ENCODE measurements at places on chromosomes 6 and 20.

- no peak for DNase-seq
These were observed 10.1 kb downstream of the EZR start for GRCh38 chr6:158808941-158809678.

DNA sequence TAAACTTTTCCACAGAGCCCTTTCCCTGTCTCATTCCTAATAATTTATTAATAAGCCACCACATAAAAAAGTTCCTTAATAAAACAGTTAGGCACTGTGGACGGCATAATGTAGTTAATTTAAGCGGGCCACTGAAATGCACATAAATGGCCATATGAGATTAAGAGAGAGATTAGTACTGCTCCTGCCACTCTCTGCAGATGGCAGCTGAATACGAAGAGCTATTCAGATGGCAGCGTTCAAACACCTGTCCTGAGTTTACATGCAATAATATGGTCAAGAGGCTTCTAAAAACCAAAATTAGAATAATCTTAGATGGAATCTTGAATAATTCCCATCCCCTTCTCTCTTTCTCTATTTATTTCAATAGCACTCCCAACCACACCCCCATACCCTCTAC lies 461.8 kb downstream of the PKHD1 start:
- DNase-seq = no peak

DNA sequence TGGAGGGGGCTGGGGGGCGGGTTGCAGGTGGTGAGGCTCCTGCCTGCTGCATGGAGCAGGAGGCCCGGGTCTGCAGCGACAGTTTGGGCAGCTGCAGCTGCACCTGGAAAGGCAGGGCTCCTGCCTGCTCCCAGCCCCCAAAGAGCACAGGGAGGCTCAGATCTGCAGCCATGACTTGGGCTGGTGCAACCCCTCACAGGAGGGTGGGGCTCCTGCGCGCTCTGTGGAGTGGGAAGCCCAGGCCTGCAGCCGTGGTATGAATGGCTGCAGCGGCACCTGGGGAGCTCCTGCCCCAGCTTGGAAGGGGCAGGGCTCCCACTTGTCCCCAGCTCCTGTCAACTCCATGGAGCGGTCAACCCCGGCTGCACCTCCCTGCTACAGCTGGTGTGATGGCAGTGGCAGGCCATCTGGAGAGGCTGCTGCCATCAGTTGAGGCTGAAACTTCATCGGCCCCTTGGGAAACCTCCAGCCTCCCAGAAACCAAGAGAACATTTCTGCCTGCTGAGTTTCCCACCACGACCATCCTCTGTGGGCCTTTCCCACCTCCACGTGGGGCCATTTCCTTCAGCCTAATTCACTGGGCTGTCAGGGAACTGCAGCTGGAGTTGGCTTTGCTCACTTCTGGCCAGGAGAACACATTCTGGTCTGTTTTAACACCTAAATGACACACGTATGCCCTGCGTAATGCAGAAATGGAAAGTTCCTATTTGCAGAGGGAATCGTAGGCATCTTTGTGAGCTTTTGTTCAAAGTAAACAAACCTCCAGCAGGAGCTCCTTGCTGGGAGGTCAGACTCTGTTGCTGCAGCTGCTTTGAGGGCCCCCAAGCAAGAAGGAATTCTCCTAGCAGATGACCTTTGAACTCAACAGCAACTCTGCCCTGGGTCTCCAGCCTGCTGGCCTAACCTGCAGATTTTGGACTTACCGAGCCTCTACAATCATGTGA lies 429.0 kb downstream of the PREX1 start:
- DNase-seq = no peak

DNA sequence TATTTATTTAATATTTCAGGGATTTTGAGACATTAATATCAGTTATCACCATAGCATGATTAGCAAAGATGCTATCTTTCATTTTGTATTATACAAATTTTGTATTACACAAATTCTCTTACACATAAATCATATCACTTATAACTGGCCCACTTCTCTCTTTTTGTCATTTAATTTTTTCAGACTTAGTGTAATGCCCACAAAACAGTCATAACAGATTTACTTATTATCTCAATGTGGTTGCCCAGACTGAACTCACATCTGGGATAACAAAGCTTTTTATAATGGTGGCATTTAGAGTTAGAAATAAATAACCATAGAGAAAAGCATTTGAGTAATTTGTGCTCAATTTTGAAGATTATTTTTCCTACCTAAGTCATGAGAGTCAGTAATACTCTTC lies 148.3 kb downstream of the TFAP2B start:
- no peak for DNase-seq

- DNase-seq = no peak
These were observed 579.5 kb downstream of the TFAP2B start for GRCh38 chr6:51398064-51398705.

DNA sequence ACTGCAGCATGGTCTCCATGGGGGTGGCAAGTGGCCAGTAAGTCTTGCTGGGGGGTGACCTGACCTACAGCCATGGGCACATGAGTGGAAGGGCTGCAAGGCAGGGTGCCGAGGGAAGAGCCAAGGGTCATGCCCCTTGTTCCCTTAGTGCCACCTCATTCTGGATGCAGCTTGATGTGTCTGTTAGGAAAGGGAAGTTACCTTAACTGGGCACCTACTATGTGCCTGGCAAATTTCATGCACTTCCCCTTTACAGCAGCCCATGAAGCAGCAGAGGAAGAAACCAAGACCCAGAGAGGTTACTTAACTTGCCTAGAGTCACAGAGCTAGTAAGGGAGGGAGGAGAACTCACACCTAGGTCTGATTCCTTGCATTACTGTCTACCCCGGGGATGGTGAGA lies 174.0 kb downstream of the MRPL14 start:
- no peak for DNase-seq

- DNase-seq = peak; percentile 3
These were observed 143.3 kb upstream of the MAP3K7 start for GRCh38 chr6:90730151-90730673.

DNA sequence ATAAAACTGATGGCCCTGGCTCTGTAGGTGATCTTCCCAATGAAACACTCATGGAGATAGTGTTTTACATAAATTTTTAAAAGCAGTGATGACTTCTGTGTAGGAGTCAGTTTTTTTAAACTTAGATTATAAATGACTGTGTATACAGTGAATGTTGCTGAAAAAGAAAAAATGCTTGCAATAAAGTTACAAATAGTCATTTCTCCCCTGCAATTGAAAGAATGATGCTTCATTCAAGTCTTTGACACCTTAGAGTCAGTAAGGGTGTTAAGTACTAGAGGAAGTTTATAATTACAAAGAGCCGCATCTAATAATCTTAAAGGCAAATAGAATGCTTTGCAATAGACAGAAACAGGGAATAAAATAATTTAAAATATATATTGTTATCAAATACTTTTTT lies 27.6 kb downstream of the ZNF292 start:
- DNase-seq = no peak

- no peak for DNase-seq
These were observed 54.0 kb upstream of the IPCEF1 start for GRCh38 chr6:154410619-154411072.

- no peak for DNase-seq
These were observed 281.3 kb downstream of the BMP7 start for GRCh38 chr20:56985066-56985685.

DNA sequence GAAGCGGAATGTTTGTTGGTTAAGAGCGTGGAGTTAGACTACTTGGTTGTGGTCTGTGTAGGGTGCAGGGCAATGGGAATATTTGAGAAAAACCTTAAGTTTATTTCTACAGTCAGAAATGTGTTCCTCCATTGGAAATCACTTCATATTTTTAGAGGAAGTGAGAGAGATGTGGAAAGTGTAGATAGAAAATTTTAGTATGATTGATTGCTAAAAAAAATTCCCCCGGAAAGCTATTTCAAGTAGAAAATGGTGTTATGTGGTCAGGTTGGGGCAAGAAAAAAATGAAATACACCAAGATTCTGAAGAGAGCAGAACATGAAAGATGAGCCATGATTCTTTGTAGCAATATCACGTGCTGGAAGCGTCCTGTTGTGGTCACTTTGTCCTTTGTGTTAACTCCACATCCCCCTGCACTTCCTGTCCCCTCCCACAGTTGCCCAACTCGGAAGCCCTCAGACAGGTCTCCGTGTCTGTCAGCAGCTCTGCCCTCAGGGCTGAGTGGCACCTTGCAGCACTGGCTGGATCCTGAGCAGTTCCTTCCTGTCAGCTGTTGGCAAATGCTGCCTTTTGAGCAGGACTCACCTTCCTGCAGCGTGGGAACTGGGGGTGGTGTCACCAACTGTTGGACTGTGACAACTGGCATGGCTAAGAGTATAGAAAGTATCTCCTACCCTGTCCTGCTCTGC lies 137.5 kb upstream of the SLC24A3 start:
- DNase-seq = peak; percentile 27

- DNase-seq = no peak
These were observed 7.1 kb upstream of the TAAR1 start for GRCh38 chr6:132666118-132666517.

GRCh38 chr20:62304331-62305148 lies 1.7 kb downstream of the ADRM1 start:
- DNase-seq = no peak

DNA sequence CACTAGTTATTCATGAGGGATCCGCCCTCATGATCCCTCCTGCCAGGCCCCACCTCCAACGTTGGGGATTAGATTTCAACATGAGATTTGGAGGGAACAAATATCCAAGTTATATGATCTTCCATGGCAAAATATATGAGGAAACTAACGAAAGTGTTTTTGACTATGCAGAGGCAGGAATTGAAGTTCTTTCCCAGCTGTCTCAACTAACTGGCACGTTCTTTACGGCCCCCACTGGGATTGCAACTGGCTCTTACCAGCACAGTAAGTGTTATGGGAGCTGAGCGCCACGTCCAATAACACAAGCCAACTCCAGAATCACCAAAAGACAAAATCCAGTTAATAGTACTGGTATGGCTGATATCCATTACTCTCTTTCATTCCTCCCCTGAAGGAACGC lies 66.6 kb downstream of the ECT2L start:
- DNase-seq = no peak

GRCh38 chr6:162124710-162125435 lies 602.7 kb downstream of the PRKN start:
- no peak for DNase-seq

DNA sequence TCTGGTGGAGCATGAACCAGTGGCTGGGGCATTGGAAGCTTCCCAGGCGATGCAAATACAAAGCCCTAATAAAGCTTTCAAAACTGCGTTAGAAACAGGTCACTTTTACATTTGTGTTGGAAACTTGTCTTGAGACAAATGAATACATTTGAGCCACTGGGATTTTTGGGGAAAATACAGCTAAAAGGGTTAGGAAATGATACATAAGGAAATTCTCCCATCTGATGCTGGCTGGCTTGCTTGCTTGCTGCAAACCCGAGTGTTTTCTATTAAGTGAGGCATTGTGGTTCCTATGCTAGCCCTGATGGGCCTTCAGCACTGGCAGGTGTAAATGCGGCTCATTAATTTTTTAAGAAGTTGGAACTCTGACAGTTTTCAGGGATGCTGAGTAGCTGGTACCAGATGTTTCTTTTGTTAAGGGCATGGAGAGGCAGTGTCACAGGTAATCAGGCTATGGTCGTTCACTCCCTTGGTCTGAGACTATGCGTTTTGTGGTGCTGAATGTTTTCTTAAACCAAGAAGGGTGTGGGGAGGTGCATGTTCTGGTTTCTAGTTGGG lies 35.2 kb downstream of the RREB1 start:
- DNase-seq = no peak

GRCh38 chr20:44961870-44962267 lies 1.7 kb upstream of the TOMM34 start:
- DNase-seq = no peak

- DNase-seq = no peak
These were observed 74.9 kb downstream of the FOXO3 start for GRCh38 chr6:108635505-108636226.

GRCh38 chr6:16367571-16367970 lies 129.2 kb downstream of the GMPR start:
- DNase-seq = no peak

DNA sequence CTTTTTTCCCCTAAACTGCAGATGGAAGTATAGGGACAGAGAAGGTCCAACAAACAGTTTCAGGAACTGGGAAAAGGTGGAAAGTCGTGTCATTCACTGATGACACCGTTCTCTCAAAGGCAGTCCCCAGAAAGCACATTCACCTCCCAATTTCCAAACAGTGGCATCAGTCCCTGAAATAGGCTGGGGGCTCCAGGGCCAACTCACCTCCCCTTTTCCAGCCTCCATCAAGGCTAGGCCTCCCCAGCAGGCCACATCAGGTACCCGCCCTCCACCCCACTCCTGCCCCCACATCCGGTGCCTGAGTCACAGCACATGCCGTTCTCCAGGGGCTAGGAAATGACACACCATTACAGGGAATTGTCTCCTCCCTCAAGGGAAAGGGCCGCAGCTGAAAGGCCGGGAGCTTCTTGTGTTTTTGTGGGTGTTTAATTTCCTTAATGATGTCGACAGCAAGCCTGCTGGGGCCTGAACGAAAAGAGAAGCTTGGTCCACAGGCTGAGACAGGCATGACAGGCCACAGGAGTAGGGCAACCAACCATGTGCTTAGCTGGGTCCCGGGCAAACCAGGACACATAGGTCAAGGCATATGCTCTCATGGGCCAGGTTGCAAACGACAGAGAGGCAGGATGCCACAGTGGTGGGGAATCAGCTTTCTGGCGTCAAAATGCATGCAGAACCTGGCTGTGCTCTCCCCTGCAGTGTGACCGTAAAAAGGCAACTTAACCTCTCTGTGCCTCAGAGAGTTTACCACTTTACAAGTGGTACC lies 39.2 kb downstream of the ZMYND8 start:
- no peak for DNase-seq

- no peak for DNase-seq
These were observed 403.8 kb upstream of the SOX4 start for GRCh38 chr6:21189759-21190158.

DNA sequence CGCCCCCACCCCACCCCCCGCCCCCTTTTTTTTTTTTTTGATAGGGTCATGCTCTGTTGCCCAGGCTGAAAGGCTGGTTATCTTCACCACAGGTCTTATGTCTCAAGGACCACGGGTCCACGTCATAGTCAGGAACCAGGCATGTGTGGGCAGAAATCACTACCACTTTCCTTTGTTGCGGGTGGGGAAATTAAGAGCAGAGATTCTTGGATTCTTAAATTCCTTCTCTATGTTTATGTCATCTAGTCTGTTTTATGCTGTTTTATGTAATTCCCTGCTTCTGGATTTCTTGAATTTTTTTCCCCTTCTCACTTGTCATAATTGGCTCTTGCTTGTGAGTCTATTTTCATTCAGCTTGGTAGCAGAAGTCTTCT lies 25.8 kb upstream of the PLCG1 start:
- no peak for DNase-seq

DNA sequence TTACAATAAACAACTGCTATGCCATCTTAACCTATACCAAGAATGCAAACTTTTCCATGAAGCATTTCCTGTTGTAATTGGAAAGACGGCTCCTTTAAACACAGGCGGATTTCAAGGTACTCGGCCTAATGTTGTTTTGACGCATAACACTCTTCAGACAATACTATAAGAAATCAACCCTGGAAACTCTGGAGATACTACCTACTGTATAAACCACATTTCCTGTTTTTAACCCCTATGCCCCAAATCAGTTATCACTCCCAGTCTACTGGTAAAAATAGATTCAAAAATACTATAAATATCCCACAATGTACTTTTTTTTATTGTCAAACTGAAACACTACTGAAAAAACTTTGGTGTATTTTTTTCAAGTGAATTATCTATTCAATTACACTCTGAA lies 118.1 kb downstream of the IRF4 start:
- no peak for DNase-seq

Data from GM19239 (cell line).